ENCODE measurements at places on chromosomes 3 and 15. TPM values are rescaled to one million over a fixed set of nuclear protein-coding genes. Genes with fewer than 3 reads are reported as not detected.

TP63 gene
- 0.94 TPM for total RNA-seq

MOBP gene
- not detected for total RNA-seq

TMIE gene
- total RNA-seq: 1.3 TPM

DPP8 gene
- total RNA-seq: 24.9 TPM

DNA sequence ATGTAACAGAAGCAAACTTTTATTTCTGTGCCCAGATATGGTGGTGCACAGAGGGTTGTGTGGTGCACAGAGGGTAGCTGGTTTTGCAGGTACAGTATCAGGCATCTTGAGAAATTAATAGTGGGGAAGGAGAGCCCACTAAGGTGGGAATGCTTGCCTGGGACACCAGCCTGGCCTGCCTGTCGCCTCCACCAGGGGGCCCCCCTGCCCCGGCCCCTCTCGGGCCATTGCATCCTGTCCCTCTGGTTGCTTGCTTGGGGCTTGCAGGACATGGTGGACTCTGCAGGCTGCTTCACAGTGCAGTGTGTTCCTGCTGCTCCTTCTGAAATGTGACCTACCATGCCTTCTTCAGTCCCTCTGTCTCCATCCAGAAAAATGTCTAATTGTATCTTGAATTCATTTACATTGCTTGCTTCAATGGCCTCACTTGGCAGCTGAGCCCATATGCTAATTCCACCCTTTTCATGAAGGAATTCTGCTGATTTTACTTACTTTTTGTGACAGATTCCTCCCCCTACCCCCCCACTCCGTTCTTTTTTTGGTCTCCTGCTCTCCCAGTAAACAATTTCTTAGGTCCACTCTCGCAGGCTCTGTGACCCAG lies 73.6 kb downstream of the EEFSEC start:
- H3K36me3 ChIP-seq: peaks cover 6% of the 10 kb centered on the region
- no peak overlapping the region for H3K4me3 ChIP-seq
- no peaks in the 10 kb centered on the region for H3K27me3 ChIP-seq
- peaks cover 3% of the 10 kb centered on the region for H3K4me1 ChIP-seq

DNA sequence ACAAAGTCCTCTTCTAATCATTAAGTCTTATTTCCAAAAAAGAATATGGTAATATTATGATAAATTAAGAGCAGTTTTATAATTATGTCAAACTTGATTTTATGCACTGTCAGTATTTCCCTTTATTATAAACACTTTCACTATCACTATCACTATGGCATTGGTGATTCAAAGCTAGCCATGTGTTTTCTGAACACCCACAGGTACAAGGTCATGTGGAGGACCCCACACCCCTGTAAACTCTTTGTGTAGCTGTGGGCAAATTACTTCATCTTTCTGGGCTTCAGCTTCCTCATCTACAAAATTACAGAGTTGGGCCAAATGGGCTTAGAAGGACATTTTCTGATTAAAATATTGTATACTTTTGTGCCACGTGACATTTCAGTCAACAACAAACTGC lies 41.7 kb downstream of the FBXL22 start:
- H3K4me3 ChIP-seq: no peak overlapping the region
- H3K36me3 ChIP-seq: peaks cover 27% of the 10 kb centered on the region

DNA sequence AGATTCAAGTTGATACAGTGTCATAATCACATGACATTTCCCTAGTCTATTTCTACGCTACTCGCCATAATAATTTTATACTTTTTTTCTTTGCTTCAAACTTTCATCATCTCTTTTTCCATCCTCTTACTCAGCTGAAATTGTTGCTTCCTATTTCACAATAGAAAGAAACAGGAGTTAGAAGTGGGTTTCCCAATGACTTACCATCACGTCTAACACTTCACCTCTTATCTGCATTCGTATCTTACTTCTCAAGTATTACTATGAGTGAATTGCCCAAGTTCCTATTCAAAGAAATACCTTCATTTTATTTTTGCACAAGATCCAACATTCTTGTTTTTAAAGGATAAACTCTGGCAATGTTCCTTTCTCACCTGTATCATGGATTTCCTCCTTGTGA lies 1539.9 kb downstream of the SI start:
- DNase-seq: no peak
- no peak overlapping the region for H3K4me3 ChIP-seq
- H3K27me3 ChIP-seq: no peaks in the 10 kb centered on the region
- no peaks in the 10 kb centered on the region for H3K4me1 ChIP-seq
- H3K27ac ChIP-seq: no peak overlapping the region

DNA sequence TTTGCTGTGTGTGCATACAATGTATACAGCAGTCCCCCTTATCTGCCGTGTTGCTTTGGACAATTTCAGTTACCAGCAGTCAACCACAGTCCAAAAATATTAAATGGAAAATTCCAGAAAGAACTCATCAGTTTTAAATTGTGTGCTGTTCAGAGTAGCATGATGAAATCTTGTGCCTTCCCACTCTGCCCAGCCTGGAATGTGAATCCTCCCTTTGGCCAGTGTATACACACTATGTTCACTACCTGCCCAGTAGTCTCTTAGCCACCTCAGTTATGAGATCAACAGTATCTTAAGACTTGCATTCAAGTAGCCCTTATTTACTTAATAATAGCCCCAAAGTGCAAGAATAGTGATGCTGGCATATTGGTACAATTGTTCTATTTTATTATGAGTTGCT lies 133.6 kb upstream of the ABHD17C start:
- no peak overlapping the region for H3K4me3 ChIP-seq
- no peak overlapping the region for H3K27ac ChIP-seq
- DNase-seq: no peak
- H3K36me3 ChIP-seq: no peaks in the 10 kb centered on the region

GPR62 gene
- not detected for total RNA-seq

DNA sequence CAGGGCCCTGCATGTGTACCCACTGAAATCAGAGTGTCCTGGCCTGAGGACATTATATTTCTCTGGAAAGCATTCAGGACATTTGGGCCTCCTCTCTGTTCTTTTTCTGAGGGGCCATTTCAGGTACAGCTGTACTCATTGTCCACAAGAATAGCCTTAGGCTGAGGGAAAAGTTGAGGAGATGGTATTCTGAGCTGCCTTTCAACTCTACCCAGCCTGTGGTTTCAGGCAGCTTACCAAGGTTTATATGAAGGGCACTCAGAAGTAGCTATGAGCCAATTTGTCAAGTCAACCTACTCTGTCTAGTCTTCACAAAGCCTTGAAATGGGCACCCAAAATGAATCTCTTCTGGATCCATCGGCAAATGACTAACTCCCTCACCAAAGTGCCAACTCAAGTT lies 9.4 kb downstream of the ATP13A4 start:
- DNase-seq: no peak
- no peaks in the 10 kb centered on the region for H3K4me1 ChIP-seq
- H3K27me3 ChIP-seq: no peaks in the 10 kb centered on the region
- no peak overlapping the region for H3K4me3 ChIP-seq
- no peak overlapping the region for H3K27ac ChIP-seq

PLSCR5 gene
- not detected for total RNA-seq

UNC13C gene
- total RNA-seq: not detected

DNA sequence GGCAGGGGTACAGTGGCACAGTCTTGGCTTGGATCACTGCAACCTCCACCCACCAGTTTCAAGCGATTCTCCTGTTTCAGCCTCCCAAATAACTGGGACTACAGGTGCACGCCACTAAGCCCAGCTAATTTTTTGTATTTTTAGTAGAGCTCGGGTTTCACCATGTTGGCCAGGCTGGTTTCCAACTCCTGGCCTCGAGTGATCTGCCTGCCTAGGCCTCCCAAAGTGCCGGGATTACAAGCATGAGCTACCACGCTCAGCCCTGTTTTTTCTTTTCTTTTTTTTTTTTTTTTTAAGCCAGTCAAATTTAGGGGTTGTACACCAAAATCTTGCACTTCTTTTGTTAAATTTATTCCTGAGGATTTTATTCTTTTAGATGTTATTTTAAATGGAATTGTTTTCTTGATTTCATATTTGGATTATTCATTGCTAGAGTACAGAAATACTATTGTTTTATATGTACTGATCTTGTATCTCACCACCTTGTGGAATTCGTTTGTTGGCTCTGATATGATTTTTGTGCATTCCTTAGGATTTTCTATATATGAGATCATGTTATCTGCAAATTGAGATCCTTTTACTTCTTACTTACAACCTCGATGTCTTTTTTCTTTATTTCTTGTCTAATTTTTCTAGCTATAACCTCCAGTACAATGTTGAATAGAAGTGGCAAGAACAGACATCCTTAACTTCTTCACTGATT lies 65.6 kb downstream of the ZNF609 start:
- H3K27me3 ChIP-seq: no peaks in the 10 kb centered on the region
- no peak overlapping the region for H3K4me3 ChIP-seq
- no peak overlapping the region for H3K27ac ChIP-seq
- H3K36me3 ChIP-seq: peaks cover 10% of the 10 kb centered on the region
- no peak for DNase-seq

DNA sequence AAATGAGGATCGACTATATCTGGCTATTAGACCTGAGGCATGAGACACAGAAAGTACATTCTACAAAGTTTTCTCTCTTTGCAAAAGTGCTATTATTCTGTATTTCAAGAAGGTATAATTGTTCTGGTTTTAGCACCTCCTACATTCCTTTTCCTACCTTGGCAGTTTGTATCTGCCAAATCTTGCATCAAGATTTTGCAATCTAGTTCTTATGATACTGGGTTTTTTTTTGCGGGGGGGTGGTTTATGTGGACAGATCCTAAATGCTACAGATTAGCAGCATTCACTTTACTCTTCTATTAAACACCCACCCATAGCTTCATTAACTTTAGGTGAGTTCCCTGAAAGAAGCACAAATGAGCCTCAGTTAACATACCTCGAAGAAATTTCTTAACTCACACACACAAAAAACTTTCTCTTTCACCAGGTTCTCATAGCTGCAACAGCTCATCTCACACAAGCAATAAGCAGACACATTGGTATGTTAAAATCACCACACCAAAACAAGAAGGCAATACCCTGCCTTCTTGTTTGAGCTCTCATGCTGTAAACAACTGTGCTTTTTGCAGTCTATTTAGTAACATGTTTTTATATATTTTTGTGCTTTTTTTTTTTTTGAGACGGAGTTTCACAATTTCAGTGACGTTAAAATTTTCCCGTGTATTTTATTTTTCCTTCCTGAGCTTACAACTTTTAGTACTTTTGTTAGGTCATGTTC lies 73.0 kb upstream of the VGLL4 start:
- no peak overlapping the region for H3K4me3 ChIP-seq
- peaks cover 16% of the 10 kb centered on the region for H3K4me1 ChIP-seq

LRTM1 gene
- not detected for total RNA-seq

SLC24A5 gene
- not detected for total RNA-seq

DNA sequence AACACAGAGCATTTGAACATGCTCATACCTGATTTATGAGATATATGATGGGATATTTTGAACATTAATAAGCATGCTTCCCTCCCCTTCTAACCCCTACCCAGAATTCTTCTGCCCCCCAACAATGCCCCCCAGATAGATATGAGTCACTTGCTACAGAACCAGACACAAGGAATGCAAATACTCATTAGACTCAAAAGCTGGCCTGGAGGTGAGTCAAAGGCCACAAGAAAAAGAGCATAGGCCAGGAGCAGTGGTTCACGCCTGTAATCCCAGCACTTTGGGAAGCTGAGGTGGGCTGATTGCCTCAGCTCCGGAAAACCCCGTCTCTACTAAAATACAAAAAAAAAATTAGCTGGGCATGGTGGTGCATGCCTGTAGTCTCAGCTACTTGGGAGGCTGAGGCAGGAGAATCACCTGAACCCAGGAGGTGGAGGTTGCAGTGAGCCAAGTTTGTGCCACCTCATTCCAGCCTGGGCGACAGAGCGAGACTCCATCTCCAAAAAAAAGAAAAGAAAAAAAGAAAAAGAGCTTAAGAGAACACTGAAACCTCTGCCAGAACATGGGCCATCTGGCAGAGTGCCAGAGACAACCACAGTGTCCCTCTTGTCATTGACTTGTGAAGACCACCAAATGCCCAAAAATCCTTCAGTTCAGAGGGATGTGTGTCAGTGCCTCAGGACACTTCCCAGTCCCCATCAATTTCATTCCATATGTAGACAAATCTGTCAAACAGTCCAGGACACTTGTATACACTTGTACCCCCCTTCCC lies 3.9 kb upstream of the SH3GL3 start:
- no peak overlapping the region for H3K27ac ChIP-seq
- H3K36me3 ChIP-seq: no peaks in the 10 kb centered on the region
- peaks cover 27% of the 10 kb centered on the region for H3K27me3 ChIP-seq
- H3K4me1 ChIP-seq: peaks cover 10% of the 10 kb centered on the region
- DNase-seq: no peak

- H3K27ac ChIP-seq: no peak overlapping the region
- peaks cover 13% of the 10 kb centered on the region for H3K27me3 ChIP-seq
- DNase-seq: no peak
- H3K4me1 ChIP-seq: no peaks in the 10 kb centered on the region
- no peak overlapping the region for H3K4me3 ChIP-seq
- no peaks in the 10 kb centered on the region for H3K36me3 ChIP-seq
Measured at GRCh38 chr3:155086051-155086450, 5.9 kb downstream of the MME start.

DNA sequence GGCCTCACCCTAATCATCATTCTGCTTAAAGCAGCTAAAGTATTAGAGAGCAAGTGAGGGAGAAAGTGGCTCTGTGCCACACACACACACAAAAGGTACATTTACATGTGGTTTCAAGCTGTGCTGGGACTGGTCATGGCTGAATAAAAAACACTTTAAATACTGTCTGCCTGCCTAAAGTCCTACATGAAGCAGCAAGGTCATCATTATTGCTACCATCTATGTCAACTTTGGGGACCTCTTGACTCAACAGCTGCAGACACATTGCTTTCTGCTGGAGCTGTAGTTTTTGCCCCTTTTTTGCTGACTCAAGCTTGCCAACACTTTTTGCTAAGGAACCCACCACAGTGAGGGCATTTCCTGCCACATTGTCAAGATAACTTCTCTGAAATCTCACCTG lies 1237.9 kb downstream of the ROBO2 start:
- DNase-seq: no peak
- no peaks in the 10 kb centered on the region for H3K27me3 ChIP-seq
- no peaks in the 10 kb centered on the region for H3K36me3 ChIP-seq

TBCCD1 gene
- total RNA-seq: 10.6 TPM

DNA sequence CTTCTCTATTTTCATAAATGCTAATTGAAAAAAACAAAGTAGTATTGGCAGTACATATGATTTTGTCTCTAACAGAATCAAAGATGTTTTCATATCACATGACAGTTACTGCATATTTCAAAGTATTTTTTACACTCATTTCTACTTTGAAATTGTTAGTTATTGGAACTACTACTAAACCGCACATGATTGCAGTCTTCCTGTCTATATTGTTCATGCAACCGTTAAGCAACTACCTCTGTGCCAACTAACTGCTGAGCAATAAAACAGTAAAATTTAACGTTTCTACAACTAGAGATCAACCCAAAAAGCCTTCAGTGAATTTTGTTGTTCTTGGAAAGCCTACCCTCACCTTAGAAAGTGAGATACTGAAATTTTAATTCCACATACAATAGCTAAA lies 64.2 kb downstream of the DMXL2 start:
- no peak overlapping the region for H3K4me3 ChIP-seq
- no peaks in the 10 kb centered on the region for H3K27me3 ChIP-seq
- DNase-seq: no peak
- no peak overlapping the region for H3K27ac ChIP-seq
- H3K4me1 ChIP-seq: no peaks in the 10 kb centered on the region
- H3K36me3 ChIP-seq: no peaks in the 10 kb centered on the region
